ENCODE measurements at places on chromosomes 3 and 15.

DNA sequence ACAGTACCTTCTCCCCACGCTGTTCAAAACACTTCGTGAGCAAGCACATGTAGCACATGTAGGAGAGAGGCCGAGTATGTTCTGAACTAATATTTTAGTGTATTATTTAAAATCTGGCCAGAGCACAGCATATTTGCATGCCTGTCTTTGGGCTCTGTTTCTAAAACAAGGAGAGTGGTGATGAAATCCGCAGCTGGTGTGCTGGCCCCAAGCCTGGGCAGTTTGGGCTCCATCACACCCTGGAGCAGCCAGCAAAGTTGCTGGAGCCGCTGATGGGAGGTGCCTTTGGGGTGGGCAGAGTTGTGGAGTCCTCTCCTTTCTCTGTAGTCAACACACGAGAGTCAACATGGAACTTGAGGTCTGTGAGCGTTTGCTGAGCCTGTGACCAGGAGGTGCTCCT is 116.6 kb downstream of the SLCO3A1 start:
- no peak for DNase-seq

- DNase-seq = peak; percentile 5
These were observed 11.2 kb downstream of the APBA2 start for GRCh38 chr15:28896951-28897350.

- no peak for DNase-seq
These were observed 66.6 kb downstream of the PDZRN3 start for GRCh38 chr3:73557986-73558726.

GRCh38 chr15:81785181-81785580 is 260.6 kb downstream of the MEX3B start:
- no peak for DNase-seq

GRCh38 chr3:177465257-177465642 is 268.0 kb upstream of the TBL1XR1 start:
- no peak for DNase-seq

DNA sequence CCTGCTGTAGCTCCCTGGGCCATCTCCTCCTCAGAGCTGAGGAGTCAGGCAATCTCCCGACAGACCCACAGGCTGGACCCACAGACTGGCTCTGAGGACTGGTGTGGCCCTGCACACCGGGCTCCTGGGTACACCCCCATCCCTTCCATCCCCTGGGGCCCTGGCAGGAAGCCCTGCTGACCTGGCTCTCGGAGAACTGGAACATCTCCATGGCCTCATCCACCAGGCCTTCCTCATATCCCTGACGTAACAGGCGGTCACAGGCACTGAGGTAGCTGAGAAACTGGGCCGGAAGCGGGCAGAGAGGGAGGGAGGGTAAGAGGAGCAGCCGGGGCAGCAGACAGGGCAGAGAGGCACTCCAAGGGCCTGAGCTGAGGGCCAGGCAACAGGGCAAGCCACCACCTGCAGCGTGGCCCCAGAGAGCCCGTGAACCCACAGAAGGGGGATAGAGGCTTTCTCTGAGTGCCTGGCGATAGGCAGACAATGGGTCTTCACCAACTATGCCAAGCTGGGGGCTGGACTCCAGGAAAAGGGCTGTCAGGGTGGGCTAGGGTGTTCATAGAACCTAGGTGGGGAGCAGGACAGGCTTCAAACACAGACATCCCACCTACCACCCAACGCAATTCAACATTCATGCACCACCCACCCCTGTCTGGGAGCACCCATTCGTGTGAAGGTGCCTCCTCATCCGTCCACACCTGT is 17.9 kb downstream of the KBTBD13 start:
- no peak for DNase-seq
